Breast epithelium (tissue), 4 donors: ENCODE measurements at places on chromosomes 13 and 19. TPM values are rescaled to one million over a fixed set of nuclear protein-coding genes. Genes with fewer than 3 reads are reported as not detected.

- H3K27ac ChIP-seq: no peak overlapping the region
- H3K27me3 ChIP-seq: no peaks in the 10 kb centered on the region
- no peak for DNase-seq
- H3K36me3 ChIP-seq: peaks cover 5% of the 10 kb centered on the region
- no peak overlapping the region for H3K4me3 ChIP-seq
- H3K4me1 ChIP-seq: no peaks in the 10 kb centered on the region
Observed at GRCh38 chr19:1978346-1978894, 37.1 kb downstream of the BTBD2 start.

GRCh38 chr19:18704971-18705370 lies 21.5 kb downstream of the CRTC1 start:
- H3K27me3 ChIP-seq: no peaks in the 10 kb centered on the region
- no peak for DNase-seq
- no peak overlapping the region for H3K27ac ChIP-seq
- no peak overlapping the region for H3K4me3 ChIP-seq

N4BP2L1 gene
- 15.7 TPM for total RNA-seq

CD22 gene
- total RNA-seq: 0.33 TPM

ASF1B gene
- 1.2 TPM for total RNA-seq
